ENCODE measurements at places on chromosomes 16 and 17.
A peak's percentile ranks its signal among the peaks of the same experiment; 100 is the strongest.

- peak; percentile 20 for DNase-seq
Observed at GRCh38 chr17:17694169-17695081, 13.2 kb downstream of the RAI1 start.

DNA sequence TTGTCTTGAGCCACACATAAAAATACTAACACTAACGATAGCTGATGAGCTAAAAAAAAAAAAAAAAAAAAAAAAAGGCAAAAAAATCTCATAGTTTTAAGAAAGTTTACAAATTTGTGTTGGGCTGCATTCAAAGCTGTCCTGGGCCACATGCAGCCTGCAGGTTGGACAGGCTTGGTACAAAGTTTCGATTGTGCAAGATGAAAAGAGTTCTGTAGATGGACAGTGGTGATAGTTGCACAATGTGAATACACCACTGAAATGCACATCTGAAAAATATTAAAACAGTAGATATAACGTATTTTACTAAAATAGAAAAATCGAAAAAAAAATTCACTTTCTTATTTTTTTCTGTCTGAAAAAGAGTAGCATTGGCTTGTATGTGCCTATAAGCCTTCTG lies 42.9 kb downstream of the AMFR start:
- no peak for DNase-seq

DNA sequence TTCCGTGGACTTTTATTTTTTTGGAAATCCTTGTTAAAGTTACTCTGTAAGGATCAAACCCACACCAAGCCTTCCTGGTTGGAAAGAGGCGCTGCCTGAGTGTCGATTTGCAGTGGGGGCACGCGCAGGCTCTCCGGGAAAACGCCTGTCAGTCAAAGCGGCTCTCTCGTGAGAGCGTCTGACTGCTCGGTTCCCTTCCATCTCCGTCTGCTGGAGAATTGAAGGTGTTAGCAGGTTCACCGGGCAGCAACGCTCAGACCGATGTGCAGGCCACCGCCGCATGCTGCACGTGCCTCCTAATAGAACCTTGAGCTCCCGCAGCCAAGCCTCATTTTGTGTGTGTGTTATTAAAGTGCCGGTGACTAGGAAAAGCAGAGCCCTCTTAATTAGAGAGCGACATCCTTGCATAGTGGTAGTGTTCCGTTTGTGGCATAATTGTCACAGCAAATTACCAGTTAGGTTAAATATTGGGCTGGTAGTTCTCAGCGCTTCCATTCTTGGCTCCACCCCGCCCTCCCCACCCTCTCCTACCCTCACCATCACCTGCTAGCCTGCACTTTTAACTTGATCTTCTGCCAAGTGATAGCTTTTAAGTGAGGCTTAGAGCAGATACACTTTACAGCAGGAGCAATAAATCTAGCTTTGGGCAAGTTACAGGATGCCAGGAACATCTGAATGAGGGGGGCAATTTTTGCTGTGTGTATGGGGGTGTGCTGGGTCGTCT lies 75.5 kb downstream of the RPA1 start:
- no peak for DNase-seq

GRCh38 chr17:59558953-59559352 lies 6.5 kb upstream of the DHX40 start:
- DNase-seq = no peak

DNA sequence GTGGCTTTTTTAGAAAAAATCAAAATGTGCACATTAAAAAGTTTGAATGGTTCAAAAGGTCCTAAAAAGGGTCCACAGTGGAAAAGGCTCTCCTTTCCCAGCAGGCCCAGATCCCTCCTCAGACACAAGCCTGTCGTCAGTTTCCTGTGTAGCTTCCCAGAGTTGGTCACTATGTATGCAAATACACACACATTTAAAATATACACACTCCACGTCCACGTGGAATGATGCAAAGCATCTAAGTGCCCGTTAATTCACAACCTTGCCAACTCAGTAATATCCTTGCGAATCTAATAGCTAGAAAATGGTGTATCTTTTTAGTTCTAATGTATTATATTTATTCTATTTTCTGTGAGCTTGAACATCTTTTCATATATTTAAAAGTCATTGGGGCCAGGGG lies 17.7 kb downstream of the NLRC5 start:
- no peak for DNase-seq

- no peak for DNase-seq
Observed at GRCh38 chr17:46097497-46097896, 95.7 kb downstream of the KANSL1 start.

GRCh38 chr17:17177176-17177575 lies 29.0 kb downstream of the PLD6 start:
- no peak for DNase-seq

GRCh38 chr16:89187770-89188392 lies 12.5 kb downstream of the SLC22A31 start:
- DNase-seq = no peak

- DNase-seq = no peak
Observed at GRCh38 chr16:4752351-4753100, 14.4 kb downstream of the ZNF500 start.

DNA sequence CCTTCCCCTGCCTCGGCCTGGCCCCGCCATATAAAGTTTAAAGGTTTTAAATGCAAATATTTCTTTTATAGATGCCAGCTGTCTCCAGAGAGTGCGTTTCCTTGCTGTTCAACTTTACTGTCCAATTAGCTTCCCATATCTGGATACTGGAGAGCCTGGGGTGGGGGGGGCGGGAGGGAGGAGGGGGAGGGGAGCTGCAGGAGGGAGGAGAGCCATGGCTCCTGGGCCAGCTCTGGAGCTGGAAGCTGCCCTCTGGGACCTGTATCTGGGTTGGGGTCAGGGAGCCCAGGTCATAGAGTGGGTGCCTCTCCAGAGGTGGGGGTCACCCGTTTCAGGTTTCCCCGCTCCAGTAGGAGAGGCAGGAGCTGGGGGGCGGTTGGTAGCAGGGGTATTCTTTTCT lies 6.2 kb upstream of the GSE1 start:
- DNase-seq = no peak

DNA sequence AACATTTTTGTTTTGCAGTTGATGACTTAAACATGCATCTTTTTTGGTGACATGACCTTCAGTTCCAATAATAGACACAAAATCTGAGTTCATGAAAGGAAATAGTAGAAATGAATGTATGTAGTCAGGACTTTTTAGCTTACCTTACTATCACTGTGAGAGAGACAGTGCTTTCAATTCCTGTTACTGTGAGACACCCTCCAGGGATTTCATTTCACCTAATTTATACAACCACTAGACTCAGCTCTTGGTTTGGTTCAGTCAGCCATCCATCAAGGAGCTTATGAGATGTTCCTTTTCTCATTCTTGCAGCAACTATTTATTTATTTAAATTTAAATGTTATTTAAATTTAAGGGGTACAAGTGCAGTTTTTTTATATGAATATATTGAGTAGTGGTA lies 77.9 kb downstream of the MAP2K4 start:
- DNase-seq = no peak

DNA sequence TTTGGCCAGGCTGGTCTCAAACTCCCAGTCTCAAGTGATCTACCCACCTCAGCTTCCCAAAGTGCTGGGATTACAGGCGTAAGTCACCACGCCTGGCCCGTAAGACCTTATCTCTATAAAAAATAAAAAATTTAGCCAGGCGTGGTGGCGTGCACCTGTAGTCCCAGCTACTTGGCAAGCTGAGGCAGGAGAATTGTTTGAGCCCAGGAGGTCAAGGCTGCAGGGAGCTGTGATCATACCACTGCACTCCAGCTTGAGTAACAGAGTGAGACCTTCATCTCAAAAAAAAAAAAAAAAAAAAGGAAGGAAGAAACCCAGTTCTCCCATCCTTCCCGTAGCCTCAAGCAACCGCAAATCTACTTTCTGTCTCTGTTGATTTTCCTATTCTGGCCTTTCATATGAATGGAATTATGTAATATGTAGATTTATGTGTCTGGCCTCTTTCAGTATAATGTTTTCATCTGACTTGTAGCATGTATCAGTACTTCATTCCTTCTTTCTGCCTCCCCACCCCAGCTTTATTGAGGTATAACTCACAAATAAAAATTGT lies 11.2 kb downstream of the CASC3 start:
- no peak for DNase-seq
